ENCODE measurements at places on chromosomes 7 and 10. TPM values are rescaled to one million over a fixed set of nuclear protein-coding genes. Genes with fewer than 3 reads are reported as not detected.

The CLCN1 gene
- 1.2 TPM for total RNA-seq

The CCL24 gene
- 0.92 TPM for total RNA-seq

The CDC123 gene
- 39.4 TPM for total RNA-seq

The OPN1SW gene
- total RNA-seq: not detected

The TMEM184A gene
- total RNA-seq: 39.8 TPM

The PKD2L1 gene
- not detected for total RNA-seq

The NPY gene
- total RNA-seq: 0.52 TPM

The NRG3 gene
- 14.6 TPM for total RNA-seq

The EN2 gene
- total RNA-seq: not detected

The AKR1C8 gene
- total RNA-seq: not detected

The AS3MT gene
- 5.4 TPM for total RNA-seq

The MRLN gene
- not detected for total RNA-seq

The TRPV5 gene
- not detected for total RNA-seq

The SPAM1 gene
- total RNA-seq: not detected

The GFRA1 gene
- 18.3 TPM for total RNA-seq

The NACAD gene
- total RNA-seq: 4.9 TPM

The GIMAP1 gene
- 5.1 TPM for total RNA-seq

The RPEL1 gene
- total RNA-seq: 0.09 TPM

The LAMB4 gene
- total RNA-seq: 0.83 TPM

The CLDN4 gene
- total RNA-seq: 201 TPM

The OR9A2 gene
- not detected for total RNA-seq

The CDHR1 gene
- total RNA-seq: 0.66 TPM

The AQP1 gene
- total RNA-seq: 995 TPM

The NPSR1 gene
- not detected for total RNA-seq

The HIF1AN gene
- total RNA-seq: 46.4 TPM

The EIF4H gene
- 210 TPM for total RNA-seq

The HMX3 gene
- 1.6 TPM for total RNA-seq

The ZNF736 gene
- total RNA-seq: 32.4 TPM

The GDF10 gene
- 0.52 TPM for total RNA-seq

The CALML3 gene
- total RNA-seq: not detected

The GSTK1 gene
- 252 TPM for total RNA-seq

The ARPC1A gene
- 140 TPM for total RNA-seq

The FRAT2 gene
- total RNA-seq: 18.6 TPM

The AKR1C4 gene
- 9.1 TPM for total RNA-seq

The GIMAP4 gene
- 39.9 TPM for total RNA-seq

The NPY4R gene
- 0.14 TPM for total RNA-seq

The MET gene
- total RNA-seq: 59.4 TPM

The GRID2IP gene
- total RNA-seq: 0.86 TPM

The CACNB2 gene
- 8.4 TPM for total RNA-seq

The CALHM1 gene
- not detected for total RNA-seq

The SPDYE1 gene
- not detected for total RNA-seq

The KLF14 gene
- not detected for total RNA-seq

The GBX1 gene
- not detected for total RNA-seq
